ENCODE measurements at places on chromosomes 6 and 20.

DNA sequence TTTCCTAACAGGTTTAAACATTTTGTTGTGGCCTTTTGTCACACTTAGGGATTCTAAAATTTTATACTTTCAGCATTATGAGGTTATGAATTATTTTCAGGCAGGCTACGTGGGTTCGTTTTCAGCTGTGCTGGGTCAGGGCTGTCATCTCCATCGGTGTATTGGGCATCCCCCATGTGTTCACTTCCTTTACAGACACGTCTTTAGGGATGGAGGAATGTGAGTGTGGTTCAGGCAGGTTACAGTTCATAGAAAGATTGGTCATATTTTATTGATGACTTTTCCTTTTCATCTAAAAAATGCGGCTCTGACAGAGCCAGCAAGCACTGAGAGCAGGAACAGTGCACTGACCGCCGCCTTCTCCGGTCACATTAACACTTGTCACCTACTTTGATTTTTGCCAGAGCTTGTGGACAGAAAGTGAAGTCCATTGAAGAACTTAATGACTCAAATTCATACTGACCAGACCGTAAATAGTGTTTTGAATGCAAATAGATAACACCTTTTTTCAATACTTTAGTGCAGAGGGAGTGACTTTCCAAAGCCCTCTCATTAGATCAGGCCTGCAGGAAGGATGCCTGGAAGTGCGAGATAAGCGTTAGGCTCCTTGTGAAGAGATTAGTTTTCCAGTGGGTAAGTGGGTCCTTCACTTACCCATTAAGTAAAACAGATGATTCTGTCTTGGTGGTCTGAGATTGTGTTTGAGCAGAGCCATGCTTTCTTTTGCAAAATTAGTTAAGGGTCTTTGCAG is 113.1 kb downstream of the TIAM2 start:
- peak; percentile 30 for DNase-seq

DNA sequence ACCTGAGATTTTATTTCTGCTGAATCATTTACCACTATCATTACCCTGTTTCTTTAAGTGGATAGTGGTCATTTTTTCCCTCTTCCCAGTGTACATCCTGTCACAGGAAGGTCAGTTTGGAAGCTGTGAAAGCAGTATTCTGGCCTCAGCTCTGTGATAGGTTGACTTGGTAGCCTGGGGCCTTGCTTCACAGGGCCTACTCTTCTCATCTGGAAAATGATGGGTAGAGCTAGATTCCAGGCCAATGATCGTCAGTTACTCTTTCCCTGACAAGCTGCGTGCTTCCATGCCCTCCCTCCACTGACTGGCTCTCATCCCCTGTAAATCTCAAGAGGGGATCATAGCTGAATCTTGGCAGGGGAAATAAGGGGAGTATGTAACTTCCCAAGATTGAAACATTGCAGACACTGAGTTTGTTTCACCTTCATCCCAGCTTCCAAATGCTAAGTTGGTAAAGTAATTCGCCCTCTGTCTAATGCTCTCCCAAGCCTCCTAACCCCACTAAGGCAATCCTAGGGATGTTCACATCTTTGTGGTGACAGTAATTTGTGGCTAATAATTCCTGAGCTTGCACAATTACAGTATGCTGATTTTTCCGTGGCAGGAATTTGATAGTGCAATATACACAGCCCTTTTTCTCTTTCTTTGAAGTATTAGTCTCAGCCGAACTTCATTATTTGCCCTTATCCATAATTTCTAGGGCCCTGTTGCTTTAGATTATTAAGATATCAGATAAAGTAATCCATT is 51.2 kb downstream of the VAPB start:
- DNase-seq = no peak

DNA sequence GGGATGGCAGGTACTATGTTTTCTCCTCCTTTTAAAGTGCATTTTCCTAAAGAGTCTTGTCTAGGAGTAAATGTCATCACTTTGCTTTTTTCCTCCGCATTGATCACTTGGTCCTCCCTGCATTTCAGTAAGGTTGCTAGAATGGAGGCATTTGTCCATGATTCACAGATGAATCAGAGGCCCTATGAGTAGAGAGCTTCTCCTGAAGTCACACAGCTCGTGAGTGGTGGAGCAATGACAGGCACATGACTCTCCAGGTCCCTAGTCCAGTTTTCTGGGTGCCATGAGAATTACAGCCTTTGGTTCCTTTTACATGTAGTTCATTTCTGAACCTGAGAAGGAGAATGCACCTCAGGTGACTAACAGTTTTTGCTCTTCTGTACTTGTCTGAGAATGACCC is 50.5 kb downstream of the HLA-A start:
- DNase-seq = no peak

DNA sequence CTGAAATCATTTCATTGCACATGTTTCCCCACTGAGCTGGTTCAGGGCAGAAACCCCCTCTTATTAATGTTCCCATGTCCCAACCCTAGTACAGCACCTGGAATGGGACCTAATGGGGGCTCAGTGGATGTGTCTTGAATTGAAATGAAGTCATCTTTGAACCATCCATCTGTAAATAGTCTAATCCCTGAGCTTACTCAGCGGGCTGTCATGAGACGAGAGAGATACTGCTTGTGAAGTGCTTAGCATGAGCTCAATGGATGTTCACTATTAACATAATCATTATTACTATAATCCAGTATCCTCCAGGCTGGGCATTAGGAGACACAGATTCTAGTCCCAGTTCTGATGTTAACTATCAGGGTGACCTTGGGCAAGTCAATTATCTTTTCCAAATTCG is 106.6 kb upstream of the LRFN2 start:
- no peak for DNase-seq

DNA sequence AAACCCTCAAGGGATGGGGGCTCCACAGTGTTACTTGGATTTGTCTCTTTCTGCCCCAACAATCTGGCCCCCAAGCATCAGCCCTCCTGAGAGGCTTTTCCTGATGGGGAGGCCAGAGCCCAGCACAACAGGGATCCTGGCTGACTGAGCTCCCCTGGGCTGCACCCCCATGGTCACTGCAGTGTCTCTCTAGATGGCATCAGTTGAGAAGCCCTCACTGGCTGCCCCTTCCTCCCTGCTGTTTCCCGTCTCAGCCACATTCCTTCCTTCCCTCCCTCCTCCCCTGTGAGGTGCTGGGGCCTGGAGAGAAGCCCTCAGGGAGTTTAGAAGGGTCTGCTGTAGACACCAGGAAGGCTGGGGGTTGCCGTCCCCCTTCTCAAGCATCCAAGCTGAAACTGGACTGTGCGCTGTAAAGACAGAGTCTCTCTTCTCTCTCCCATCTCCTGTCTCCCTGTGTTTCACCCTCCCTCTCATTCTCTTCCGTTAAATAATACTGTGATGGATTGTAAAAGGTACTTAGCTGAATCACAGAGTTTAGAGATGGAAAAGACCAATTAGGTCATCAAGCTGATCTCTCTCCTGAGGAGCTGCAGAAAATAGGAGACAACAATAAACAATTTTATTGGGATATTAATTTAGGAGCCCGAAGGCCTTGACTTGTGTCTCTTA is 29.7 kb downstream of the SAYSD1 start:
- no peak for DNase-seq

DNA sequence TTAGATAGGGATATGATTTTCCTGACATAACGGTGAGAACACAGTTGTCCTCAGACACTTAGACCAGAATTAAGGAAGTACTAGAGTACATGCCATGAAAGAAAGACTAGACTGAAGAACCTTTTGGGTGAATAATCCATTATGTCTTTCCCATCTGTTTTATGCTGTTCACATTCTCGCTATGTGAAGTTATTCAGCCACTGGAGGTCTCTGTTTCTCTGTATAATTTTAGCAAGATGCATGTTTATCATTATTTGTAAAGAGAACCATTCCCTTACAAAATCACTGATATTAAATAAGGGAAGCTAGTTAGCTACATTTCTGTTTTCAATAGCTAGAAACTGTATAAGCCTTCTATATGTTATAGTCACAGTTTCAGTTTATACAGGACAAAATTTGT is 391.9 kb downstream of the CD109 start:
- no peak for DNase-seq

DNA sequence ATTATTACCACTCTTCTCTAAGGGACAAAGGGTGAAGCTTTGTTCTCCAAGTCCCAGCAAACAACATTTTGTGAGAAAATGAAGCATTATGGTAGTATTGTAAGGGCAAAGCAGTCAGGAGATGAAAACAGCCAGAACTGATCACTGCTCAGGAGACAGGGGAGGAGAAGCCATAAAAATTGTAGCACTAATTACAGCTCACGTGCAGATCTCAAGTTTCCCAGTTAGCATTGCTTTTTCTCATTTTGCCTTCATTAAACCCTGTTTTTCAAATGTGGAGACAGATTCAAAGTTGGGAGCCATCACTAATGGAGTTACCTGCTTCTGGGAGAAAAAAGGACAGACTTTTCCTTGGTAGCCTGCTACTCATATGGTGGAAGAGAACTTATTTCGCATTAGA is 210.9 kb upstream of the PDE10A start:
- DNase-seq = no peak

DNA sequence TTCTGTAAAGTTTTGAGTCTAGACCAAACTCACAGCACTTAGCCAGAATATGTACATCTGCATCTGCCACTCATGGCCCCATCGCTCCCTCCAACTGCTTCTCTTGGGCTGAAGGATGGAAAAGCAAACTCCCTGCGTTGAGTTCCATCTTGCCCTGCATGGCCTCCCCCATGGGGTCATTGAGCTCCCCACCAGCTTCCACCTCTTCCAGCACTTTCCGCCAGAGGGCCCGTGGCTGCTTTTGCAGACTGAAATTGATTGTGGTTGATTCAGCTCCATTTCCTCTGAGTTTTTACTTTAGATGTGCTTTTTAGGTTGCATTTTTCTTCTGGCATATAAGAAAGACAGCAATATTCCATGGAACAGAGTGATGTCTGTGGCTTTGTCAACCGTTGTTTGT is 263.1 kb downstream of the ESR1 start:
- no peak for DNase-seq

DNA sequence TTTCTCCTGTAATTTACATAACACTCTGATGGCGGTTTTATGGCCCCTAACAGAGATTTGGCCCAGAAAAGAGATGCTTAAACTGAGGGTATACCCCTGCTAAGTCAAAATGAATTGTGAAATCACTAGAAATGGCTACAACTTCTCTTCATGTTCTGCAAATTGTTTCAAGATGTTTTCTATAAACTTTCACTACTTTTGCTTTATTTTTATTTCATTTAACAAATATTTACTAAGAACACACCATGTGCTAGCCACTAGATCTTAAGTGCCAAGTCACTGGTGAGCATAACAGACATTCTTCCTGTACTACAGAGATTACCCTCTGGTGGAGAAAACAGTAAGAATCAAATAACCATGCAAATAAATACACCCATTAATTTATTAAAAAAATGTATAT is 87.6 kb downstream of the KCNQ5 start:
- no peak for DNase-seq

DNA sequence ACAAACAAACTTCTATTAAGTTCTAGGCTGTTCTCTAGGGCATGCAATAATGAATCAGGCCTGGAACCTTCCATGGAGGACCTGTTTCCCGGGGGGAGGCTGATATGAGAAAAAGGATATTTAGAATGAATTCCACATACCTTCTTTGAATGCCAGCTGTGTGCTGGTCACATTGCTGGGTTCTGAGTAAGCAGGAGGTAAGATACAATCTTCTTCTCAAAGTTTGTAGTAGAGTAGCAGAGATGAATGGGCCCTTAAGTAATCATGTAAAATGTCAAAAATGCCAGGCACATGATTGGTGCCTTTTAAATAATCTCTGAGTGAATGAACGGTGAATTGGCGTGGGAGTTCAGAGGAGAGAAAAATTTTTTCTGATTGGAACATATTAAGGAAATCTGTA is 47.4 kb downstream of the TGM2 start:
- peak; percentile 39 for DNase-seq

DNA sequence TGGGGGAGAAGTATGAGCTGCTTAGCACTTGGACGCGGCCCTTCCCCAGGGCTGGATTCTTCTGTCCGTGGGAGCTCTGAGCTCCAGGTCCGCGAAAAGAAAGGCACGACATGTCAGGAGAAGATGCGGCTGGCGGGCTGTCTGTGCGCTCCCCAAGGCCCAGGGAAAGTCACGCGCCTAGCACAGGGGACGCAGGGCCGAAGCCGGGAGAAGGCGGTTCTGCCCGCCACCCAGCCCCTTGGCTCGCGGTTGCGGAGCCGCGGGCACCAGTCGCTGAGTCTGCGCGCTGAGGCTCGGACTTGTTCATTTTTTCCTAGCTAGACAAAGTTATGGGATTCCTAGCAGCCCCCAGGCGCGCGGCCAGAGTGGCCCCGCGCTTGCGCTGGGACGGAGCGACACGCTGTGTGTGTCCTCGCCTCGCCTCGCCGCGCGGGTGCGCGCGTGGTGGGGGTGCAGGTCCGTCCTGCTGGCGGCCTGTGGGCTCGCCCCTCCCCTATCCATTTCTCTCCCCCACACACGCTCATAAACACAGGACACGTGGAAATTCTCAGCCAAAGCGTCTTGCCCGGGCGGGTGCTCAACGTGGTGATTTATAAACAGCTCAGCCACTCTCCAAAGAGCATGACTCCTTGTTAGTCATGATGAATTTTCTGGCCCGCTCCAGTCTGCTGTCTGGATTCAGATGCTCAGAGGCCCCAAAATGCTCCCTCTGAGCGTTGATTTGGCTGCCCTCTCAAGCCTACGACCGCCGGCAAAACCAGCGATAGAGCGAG is 1.9 kb upstream of the POU3F2 start:
- DNase-seq = no peak

DNA sequence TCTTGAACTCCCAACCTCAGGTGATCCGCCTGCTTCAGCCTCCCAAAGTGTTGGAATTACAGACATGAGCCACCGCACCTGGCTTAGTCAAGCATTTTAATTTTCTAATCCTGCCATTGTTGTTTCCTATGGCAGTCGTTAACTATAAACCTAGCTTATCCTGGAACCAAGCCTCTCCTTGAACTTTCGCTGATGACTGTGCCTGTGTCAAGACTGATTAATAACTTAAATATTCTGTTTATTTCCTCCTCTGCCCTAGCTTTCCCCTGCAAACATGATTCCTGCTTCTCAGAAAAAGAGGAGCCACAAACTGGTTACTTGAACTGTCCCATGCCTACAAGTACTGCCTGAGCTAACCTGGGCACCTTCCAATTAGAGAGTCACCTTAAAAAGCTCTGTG is 1.5 kb downstream of the VNN1 start:
- no peak for DNase-seq

GRCh38 chr6:155395339-155395738 is 60.3 kb downstream of the NOX3 start:
- DNase-seq = no peak

- DNase-seq = peak; percentile 84
Measured at GRCh38 chr6:157323966-157324300, 614 bp upstream of the TMEM242 start.

DNA sequence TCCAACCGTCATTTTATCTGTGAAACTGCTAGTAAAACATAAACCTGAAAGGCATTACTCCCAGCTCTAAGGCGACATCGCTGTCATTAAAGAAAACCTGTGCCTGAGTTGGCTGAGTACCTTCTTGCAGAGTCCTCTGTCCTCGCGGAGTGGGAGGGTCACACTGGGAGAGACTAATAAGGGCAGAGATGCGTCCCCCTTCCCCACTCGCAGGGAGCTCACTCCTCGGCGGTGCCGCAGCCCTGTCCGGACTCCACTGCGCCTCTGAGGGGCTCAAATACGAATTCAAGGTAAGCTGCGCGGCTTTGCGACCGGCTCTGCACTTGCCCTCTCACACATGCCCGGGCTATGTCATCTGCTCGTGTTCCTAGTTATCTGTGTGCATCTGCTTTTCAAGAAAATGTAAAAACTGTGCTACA is at the start of gene COL19A1:
Gene COL19A1, plus strand, starts transcription at position 206 of the 419 bp plus-strand sequence. CDS start 13,012 bp downstream, outside the sequence.
- DNase-seq = peak; percentile 78

GRCh38 chr20:57069442-57069841 is 197.0 kb downstream of the BMP7 start:
- DNase-seq = no peak

Measured in SJCRH30 (cell line).